ENCODE measurements at places on chromosomes 12 and 14. TPM values are rescaled to one million over a fixed set of nuclear protein-coding genes. Genes with fewer than 3 reads are reported as not detected.

Gene CLEC4E
- total RNA-seq = not detected

Gene CEBPE
- not detected for total RNA-seq

Gene LRFN5
- not detected for total RNA-seq

Gene TCL1B
- total RNA-seq = not detected

Gene KLRC2
- not detected for total RNA-seq

Gene CLEC1B
- total RNA-seq = not detected

Gene RNASE7
- not detected for total RNA-seq

Gene DIP2B
- total RNA-seq = 32.7 TPM

Gene RDH5
- total RNA-seq = 0.63 TPM

Gene FAM216A
- 9.9 TPM for total RNA-seq

Gene CMA1
- not detected for total RNA-seq

Gene TBPL2
- total RNA-seq = not detected

Gene ASB2
- not detected for total RNA-seq

Gene CCND2
- total RNA-seq = 90.6 TPM

Gene KIF26A
- 9.2 TPM for total RNA-seq

Gene MAGOHB
- 8.7 TPM for total RNA-seq

Gene MDGA2
- not detected for total RNA-seq

Gene BCL2L14
- total RNA-seq = not detected

Gene IGF1
- 2.1 TPM for total RNA-seq

Gene CCDC38
- not detected for total RNA-seq

Gene RPGRIP1
- 0.39 TPM for total RNA-seq

Gene SLC38A6
- 14.9 TPM for total RNA-seq

Gene ALX1
- total RNA-seq = not detected

Gene HOXC6
- total RNA-seq = not detected

Gene FOXN4
- not detected for total RNA-seq

Gene C1QL4
- total RNA-seq = not detected

Gene DPY19L2
- 0.26 TPM for total RNA-seq

Gene NFYB
- 13.0 TPM for total RNA-seq

Gene CCDC184
- total RNA-seq = not detected

Gene BIN2
- total RNA-seq = not detected

Gene MYL2
- total RNA-seq = 0.26 TPM

Gene IL31
- not detected for total RNA-seq

Gene DPPA3
- not detected for total RNA-seq

Gene TNS2
- 16.7 TPM for total RNA-seq

Gene DCN
- total RNA-seq = not detected

Gene KRT3
- not detected for total RNA-seq

Gene AHSA1
- 69.7 TPM for total RNA-seq

Gene PIWIL1
- not detected for total RNA-seq

Gene DPF3
- 0.38 TPM for total RNA-seq

Gene ASCL1
- total RNA-seq = not detected

Gene RFX4
- not detected for total RNA-seq

Gene TEX52
- not detected for total RNA-seq

Gene OR11H12
- not detected for total RNA-seq
